Occipital lobe (tissue), 3 donors: ENCODE measurements at places on chromosomes 16 and 17. TPM values are rescaled to one million over a fixed set of nuclear protein-coding genes. Genes with fewer than 3 reads are reported as not detected.

The GPR179 gene
- 0.31 TPM for total RNA-seq

The MAF gene
- total RNA-seq = 26.8 TPM

DNA sequence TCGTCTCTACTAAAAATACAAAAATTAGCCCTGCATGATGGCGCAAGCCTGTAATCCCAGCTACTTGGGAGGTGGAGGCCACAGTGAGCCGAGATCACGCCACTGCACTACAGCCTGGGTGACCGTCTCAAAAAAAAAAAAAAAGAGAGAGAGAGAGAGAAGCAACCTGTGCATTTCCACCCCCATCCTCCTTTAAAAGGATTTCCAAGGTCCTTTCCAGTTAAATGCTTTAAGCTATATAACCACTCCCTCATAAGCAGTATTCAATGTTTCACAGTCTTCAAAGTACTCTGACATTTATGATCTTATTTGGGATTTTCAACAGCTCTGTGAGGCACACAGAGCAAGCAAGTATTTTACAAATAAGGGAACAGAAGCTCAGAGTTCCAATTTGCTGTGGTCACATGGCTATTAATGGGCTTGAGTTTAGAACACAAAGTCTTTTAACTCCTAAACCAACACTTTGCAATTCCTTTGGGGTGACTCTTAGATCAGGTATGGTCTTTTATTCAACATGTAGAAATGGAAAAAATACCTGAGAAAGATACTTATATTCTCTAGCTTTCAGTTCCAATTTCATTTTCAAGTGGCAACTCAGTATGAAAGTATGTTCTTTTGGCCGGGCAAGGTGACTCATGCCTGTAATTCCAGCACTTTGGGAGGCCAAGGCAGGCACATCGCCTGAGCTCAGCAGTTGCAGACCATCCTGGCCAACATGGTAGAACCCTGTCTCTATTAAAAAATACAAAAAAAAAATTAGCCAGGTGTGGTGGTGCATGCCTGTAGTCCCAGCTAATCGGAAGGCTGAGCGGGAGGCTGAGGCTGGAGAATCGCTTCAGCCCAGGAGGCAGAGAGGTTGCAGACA, 31.3 kb downstream of the SPOP start:
- DNase-seq = no peak

DNA sequence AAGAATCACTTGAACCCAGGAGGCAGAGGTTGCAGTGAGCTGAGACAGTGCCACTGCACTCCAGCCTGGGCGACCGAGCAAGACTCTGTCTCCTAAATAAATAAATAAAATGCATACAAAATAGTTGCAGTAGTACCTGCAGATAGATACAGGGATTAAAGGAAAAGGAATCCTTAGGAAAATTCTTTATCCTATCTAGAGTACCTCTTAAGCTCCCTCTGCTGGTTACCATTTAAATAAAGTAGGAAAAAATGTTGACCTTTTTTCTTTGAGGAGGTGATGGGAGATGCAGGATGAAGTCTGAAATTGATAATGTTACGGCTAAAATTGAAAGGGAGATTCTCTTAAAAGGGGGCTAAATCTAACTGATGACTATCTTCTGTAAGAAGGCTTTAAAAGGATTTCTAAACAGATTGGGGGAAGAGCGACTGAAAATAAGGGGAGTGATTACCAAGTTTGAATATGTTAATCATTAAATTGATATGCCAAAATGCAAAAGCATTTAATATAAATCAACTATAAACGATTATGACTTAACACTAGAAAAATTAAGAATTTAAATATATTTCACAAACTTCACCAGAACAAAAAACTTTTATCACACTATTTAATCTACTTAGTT, 29.4 kb downstream of the C16orf87 start:
- DNase-seq = no peak

GRCh38 chr17:27989046-27989445, 53.4 kb upstream of the NLK start:
- no peak for DNase-seq
